ENCODE measurements at places on chromosomes 4 and X.

GRCh38 chrX:119618439-119618838, 12.2 kb upstream of the NKRF start:
- no peak for DNase-seq

GRCh38 chrX:115642311-115642710, 81.3 kb downstream of the PLS3 start:
- DNase-seq: no peak

GRCh38 chr4:144174401-144175067, 34.0 kb upstream of the GYPA start:
- DNase-seq: no peak

GRCh38 chrX:100819534-100819836, 706 bp upstream of the CSTF2 start:
- DNase-seq: peak; percentile 28

DNA sequence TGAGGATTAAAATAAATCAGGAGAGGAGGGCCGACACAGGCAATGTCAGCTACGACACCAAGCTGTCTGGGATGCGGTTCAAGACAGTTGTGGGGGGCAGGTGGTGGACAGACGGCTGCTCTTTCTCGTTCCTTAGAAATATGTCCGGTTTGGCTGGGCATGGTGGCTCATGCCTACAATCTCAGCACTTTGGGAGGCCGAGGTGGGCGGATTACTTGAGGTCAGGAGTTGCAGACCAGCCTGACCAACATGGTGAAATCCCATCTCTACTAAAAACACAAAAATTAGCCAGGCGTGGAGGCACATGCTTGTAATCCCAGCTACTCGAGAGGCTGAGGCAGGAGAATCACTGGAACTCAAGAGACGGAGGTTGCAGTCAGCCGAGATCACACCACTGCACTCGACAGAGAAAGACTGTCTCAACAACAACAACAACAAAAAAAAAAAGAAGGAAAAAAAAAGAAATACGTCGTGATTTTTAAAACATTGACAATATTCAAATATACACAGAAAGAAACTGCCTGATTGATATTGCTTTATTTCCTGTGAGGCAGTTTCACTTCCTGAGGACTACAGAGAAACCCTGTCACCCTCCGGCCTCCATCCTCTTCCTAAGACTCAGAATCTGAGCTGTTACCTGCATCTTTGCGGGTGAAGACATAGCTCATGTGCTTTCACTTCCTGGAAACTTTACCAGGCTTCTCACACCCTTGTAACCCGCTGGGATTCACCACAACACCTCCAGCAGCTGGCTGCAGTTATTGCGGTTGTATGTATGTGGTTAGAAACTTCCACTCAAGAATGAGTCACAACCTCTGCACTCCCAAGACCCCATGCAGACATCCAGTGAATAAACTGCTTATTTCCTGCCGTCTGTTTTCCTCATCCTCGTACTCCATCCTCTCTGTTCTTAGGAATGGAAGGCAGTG, 63.8 kb upstream of the STS start:
- DNase-seq: peak; percentile 21

- DNase-seq: no peak
These were observed 249.2 kb upstream of the RPS6KA3 start for GRCh38 chrX:20515841-20516461.

DNA sequence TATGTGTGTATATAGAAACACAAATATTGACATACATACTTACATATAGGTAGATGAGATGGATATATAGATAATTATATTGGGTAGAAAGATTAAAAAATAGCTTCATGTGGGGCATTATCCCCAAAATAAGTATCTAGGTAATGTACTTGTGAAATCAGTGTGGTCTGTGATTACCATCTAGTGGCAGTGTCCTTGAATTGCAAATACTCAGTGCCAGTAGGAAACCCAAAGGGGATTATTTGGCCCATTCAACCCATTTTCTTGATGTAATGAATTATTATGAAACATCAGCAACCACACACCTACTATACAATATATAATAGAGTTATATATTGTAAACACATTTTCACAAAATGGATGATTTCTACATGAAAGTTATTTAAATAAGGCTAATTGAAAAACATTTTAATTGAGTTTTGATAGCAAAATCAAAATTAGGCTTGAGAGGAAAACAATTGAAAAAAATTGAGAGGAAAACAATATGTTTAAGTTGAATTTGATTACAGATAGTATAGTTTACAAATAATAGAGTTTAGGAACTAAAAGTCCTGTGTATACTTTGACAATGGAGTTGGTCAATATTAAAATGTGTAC, 389.4 kb downstream of the GALNTL6 start:
- no peak for DNase-seq

GRCh38 chr4:60201052-60201673, 999.0 kb upstream of the ADGRL3 start:
- DNase-seq: peak; percentile 14

GRCh38 chr4:152778656-152779512, 646 bp downstream of the TIGD4 start:
- peak; percentile 15 for DNase-seq

GRCh38 chrX:101260435-101260834, 30.7 kb downstream of the TAF7L start:
- no peak for DNase-seq

GRCh38 chrX:42519666-42520231, 258.2 kb downstream of the PPP1R2C start:
- DNase-seq: no peak

GRCh38 chr4:77714514-77714913, 104.7 kb downstream of the CNOT6L start:
- no peak for DNase-seq

DNA sequence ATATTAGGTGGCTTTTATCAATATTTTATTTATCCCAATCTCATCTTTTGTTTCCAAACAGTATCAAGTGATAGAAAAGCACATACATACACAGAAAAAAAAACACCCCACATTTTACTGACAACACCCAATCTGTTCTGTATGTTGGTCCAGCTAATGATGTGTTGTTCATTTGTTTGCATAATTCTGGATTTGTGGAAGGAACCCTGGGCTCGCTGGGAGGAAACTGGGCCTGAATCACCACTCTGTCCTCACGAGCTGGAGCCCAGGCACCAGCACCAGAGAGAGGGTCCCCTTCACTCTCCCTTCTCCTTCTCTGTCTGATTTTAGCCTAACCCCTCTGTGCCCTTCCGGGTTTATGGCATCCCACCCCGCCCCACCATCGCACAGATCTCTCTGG, 79.8 kb downstream of the PSAPL1 start:
- no peak for DNase-seq

DNA sequence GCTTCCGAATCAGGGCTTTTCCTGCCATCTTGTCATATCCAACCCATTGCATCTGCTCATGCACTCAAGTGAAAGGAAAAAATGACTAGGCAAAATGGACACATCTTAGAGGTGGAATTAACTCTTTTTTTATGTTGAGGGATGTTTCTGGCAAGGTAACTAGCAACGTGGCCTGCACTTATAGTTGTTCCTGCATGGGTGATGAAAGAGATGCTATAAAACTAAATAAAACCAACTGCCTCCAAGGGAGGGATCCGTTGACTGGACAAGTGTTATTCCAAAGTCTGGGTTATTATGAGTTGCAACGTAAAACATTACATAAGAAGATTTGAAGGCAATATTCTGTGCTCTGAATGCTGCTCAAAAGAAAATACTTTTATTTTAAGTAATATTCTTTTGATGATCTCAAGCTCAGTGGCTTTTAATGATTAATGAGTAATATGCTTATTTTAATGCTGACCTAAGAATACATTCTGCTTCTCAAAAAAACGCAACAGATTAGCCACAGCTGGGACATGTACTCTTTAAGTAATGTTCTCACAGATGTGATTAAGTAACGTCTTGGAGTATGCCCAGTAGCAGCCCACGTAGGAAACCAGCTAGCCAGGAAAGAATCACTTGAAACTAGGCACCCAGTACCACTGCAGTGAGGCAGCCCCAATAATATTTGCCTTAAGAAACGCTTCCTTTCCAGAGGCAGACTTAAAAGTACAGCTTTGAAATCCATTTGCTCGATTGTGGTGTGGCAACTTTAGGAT, 27.4 kb downstream of the KLF3 start:
- no peak for DNase-seq

GRCh38 chr4:578451-579443, 2.7 kb upstream of the TMEM271 start:
- no peak for DNase-seq

GRCh38 chrX:1450361-1451161, 2.1 kb downstream of the ASMTL start:
- DNase-seq: no peak

DNA sequence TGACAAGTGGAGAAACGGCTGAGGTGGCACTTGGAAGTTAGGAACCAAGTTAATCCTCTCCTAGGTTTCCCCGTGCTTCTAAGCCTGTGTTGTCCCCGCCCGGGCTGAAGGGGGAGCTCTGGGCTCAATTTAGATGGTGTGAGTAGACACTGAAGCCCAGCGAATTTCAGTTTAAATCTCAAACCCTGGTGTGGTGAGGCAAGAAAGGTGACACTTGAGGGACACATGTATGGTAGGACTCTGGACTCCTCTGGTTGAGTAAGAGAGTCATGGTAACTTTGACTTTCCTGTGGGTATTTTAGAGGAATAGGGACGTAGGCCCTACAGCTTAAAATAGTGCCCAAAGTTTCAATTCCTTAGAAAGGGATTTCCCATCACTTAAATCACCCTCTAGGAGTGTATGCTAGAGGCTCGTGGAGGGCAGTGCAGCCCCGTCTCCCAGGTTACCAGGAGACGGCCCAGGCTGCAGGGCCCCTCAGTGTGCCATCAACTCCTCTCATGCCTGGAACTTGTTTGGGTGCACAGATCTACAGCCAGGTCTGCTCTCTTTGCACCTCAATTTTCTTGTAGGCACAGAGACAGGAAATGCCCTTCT, 24.0 kb downstream of the HAND2 start:
- DNase-seq: no peak

DNA sequence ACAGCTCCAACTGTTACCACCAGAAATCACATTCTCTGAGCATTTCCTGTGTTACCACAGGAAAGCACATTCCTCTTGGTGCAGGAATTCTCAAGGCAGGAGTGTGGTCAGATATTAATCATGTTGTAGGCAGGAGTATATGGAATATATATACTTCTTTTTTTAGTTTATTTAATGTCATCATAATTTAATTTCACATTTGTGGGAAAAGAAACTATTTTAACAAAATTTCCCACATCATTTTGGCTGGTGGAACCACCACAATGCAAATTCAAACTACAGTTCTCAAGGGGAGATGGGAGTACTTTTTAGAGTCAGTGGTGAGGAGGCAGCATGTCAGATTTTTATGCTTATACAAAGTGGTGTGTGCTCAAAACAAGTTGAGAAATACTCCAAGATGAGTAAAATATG, 139.0 kb downstream of the ATP10D start:
- no peak for DNase-seq

DNA sequence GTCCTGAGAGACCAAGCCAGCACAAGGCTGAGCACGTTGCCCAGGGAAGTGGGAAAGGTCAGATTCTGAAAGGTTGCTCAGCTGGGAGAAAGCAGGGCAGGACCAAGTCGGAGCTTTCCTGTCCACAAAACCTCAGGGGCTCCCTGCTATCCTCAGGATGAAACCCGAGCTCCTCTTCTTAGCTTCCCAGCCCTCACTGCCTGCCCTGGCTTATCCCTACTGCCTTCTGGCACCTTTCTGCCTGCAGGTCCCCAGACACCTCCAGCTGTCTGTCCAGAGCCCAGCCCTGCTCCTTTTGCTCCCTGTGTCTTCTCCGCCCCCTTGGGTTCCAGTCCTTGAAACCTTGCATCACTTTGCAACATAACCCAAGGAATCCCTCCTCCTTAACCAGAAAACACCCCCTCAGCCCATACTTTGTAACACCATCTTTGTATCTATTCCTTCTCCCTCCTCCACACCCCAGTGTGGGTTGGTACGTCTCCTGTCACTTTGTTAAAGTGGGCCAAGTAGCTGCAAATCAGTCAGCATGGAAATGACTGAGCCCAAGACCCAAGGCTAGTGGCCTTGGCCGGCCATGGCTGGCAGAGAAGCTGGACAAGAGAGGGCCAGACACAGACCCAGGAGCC, 20.0 kb upstream of the PRRG3 start:
- DNase-seq: no peak

GRCh38 chr4:95141361-95141760, 383.6 kb downstream of the BMPR1B start:
- DNase-seq: no peak

Measured in activated T-cell treated with anti-CD3 and anti-CD28 coated beads for 48 hours (primary cell).